ENCODE measurements at places on chromosomes 11 and 22.

GRCh38 chr11:111422494-111423249 is 43.6 kb upstream of the POU2AF1 start:
- no peak for DNase-seq

GRCh38 chr22:38338772-38339379 is 21.6 kb upstream of the CSNK1E start:
- DNase-seq, result no peak

DNA sequence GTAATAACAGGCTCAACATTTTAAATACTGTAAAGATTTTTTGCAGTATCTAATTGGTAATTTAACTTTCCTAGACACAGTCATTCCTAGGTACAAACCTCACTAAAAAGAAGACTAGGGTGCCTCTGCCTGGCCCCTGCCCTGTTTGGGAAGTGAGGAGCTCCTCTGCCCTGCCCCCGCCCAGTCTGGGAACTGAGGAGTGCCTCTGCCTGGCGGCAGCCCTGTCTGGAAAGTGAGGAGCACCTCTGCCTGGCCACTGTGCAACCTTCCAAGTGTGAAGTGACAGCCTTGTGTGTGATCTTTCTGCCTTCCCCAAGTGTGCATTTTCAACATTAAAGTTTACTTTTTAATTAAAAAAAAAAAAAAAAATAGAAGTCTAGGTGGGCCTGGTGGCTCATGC is 4.2 kb downstream of the CHORDC1 start:
- no peak for DNase-seq

GRCh38 chr22:26055693-26056092 is 113.6 kb upstream of the SEZ6L start:
- no peak for DNase-seq

DNA sequence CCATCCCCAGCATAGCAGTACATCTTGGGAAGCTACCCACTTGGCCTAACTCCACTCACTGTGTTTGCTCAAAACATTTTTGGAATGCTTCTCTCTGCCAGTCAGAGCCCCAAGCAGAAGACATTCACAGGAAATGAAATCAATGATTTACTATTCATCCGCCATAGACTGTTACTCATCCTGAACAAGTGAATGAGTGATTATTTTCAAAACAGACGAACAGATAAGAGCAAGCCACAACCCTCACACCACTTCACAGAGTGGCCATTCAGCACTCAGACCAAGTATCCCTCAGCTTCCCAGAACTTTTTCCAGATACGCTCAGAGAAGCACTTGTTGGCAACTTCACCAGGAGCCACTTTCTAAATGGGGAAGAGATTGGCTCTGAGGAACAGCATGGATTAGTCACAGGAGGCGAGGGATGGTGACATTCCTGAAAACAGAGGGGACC is 13.0 kb upstream of the UBASH3B start:
- no peak for DNase-seq
